ENCODE measurements at places on chromosomes 2 and 18. TPM values are rescaled to one million over a fixed set of nuclear protein-coding genes. Genes with fewer than 3 reads are reported as not detected.

GRCh38 chr2:68099260-68099659 lies 36.5 kb upstream of the C1D start:
- no peak for DNase-seq

Gene ARHGEF4
- total RNA-seq = 2.1 TPM

DNA sequence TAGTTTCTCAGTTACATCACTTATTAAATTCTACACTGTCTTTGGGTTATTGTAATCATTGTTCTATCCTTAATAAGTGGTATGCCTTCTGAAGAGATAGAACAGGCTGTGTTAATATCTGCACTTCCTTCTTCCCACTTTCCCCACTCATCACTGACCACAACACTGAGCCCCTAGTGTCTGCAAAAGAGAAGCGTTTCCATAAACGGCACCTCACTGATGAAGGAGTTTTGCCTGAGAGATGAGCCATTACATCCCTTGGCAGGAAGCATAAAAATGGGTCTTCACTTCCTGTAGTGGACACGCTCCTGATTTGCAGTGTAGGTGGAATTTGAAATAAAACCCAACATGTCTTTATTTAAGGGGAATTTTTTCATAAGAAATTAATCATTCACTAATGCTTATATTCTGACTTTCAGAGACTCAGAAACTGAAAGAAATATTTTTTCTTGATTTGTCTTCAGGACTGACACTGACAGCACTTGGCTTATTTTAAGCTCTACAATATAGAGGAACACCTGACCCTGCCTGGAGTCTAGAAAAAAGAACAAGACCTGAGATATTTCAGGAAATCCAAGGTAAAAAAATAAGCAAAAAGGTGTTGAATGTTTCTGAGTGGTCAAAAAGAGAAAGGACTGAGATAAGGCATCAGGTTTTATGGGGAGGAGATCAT lies 275.3 kb downstream of the RAD51AP2 start:
- DNase-seq = peak; percentile 61

GRCh38 chr2:44528595-44528994 lies 166.8 kb downstream of the CAMKMT start:
- DNase-seq = no peak

Gene ATP6V1C2
- total RNA-seq = not detected

- no peak for DNase-seq
Observed at GRCh38 chr2:126627643-126628042, 28.3 kb upstream of the GYPC start.

Gene ITPRID2
- total RNA-seq = 141 TPM

Gene WIPF1
- total RNA-seq = 1.7 TPM

DNA sequence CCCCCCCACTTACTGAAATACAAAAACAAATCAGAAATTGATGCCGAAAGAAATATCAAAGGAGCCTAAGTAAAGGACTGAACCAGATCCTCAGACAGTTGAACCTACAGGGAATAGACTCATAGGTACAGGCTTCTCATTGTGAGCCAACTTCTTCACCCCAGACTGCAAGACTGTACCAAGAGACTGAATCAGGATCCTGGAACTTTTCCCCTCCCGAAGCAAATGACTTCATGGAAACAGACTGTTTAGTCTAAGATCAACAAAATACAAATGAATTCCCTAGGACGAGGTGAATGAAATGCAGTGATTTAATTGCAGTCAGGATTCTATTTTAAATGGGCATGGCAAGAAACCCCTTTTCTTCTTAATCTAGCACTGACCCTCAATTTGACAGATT lies 53.6 kb upstream of the RNF152 start:
- no peak for DNase-seq
